ENCODE measurements at places on chromosomes 5 and 9.

DNA sequence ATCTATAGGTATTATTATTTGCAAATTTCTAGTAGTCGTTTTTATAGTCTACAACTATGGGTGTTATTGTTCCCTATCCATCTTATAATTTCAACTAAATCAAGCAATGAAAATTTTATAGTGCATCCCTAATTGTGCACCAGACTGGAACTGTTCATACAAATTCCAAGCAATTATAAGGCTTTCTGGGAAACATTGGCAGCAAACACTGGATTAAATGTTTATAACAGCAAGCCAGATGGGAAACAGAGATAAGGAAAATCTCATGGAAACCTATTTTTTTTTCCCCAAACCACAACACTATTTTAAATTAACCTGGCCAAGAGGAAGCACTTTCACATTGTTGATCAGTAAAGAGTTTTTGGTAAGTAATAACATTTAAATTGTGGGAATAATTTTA is 524.3 kb downstream of the RASEF start:
- no peak for DNase-seq

GRCh38 chr5:180162304-180162661 is 46.7 kb downstream of the RASGEF1C start:
- no peak for DNase-seq

DNA sequence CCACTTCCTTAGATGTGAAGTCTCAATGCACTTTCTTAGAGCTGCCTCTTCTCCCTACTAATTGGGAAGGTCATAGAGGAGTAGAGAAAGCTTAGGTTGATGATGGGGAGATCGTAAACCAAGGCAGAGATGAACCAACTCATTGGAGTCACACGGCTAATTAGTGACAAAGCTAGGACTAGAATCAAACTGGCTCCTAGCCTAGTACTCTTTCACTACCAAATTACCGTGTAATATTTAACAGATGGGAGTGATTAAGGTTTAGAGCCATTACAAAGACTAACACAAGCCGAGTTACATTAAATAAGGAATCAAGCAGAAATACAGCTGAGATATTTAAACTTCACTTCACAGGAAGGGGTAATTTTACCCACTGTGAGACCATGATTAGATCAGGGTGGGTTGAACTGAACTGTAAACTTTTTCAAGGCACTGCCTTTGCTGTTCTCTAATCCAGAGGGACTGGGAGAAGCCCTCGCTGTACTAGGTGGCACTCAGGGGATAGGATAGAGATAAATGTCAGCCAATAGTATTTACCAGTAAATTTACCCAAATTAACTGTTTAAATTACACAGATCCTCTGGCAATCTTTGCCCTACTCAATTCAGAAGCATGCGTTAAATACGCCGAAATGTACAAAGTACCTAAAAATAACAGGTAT is 166.4 kb upstream of the PIK3R1 start:
- DNase-seq, result no peak

- peak; percentile 52 for DNase-seq
These were observed 851 bp upstream of the ZDHHC12 start for GRCh38 chr9:128724744-128725211.

GRCh38 chr5:117680426-117680825 is 1105.8 kb upstream of the SEMA6A start:
- DNase-seq, result no peak
